ENCODE measurements at places on chromosomes 1 and 21.
A peak's percentile ranks its signal among the peaks of the same experiment; 100 is the strongest.

GRCh38 chr1:29513357-29513756 is 277.0 kb downstream of the PTPRU start:
- DNase-seq = no peak

DNA sequence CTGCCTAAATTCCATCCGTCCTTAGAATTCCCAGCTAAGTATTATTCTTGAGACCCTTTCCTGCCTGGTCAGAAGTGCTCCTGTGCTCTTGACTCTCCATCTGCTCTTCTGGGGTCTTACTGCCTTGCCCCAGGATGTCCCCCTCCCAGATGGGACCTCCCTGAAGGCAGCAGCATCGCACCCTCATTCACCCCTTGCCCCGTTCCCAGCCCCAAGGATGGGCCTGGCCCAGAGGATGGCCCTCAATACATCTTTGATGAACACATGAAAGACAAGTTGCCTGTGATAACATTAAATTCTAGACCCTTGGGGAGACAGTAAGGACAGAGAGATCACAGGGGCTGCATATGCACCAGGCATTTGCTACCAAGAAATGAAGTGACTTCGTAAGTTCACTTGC is 167.2 kb downstream of the TRABD2B start:
- no peak for DNase-seq

DNA sequence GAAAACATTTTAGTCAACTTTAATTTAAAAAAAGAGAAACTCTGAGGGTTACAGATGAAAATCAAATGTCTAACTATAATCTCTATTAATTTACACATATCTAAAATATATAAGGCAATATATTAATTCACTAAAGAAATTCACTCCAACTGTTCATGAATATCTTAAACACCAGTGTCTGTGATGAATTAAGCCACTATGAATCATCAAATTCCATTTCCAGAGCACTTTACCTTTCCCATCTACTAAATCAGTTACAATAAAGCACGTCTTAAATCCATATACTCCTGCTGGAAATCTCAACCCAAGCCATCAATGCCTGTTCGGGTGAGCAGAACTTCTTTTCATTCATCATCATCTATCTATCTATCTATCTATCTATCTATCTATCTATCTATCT is 4.3 kb downstream of the TAF5L start:
- DNase-seq = no peak

DNA sequence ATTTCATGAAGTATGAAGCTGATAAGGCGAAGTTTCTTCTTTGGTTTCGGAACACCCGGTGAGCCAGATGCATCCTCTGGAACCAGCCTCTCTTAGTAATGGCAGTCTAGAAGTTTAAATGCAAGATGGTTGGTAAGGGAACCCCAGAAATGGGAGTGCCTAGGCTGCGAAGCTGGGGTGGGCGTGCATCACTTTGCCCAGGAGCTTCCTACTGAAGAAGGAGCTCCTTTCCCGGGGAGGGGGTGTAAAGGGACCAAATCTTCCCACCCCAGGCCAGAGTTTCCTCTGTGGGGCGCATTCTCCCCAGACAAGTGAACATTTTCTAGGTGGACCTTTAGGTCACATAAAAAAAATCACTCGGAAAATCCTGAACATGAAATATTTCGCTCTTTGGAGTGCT is 4.4 kb downstream of the TFF2 start:
- no peak for DNase-seq

DNA sequence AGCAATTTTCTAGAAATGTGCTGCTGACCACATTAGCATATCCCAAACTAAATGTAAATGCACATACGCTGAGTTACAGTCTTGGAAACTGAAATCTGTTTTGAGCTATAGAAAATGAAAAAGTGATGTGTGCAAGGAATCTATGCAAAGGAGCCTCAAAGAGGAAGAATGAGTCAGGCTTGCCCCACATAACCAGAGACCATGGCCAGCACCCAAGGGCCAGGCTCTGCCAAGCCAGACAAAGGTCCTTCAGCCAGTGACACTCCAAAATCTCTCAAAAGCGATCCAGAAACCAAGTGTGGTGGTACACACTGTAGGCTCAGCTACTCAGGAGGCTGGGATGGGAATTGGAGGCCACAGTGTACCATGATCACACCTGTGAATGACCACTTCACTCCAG is 195.2 kb downstream of the TOMM20 start:
- DNase-seq = no peak

GRCh38 chr21:45741691-45742090 is 98.2 kb downstream of the PCBP3 start:
- DNase-seq = no peak

GRCh38 chr1:84972377-84972987 is 24.4 kb downstream of the MCOLN2 start:
- no peak for DNase-seq

DNA sequence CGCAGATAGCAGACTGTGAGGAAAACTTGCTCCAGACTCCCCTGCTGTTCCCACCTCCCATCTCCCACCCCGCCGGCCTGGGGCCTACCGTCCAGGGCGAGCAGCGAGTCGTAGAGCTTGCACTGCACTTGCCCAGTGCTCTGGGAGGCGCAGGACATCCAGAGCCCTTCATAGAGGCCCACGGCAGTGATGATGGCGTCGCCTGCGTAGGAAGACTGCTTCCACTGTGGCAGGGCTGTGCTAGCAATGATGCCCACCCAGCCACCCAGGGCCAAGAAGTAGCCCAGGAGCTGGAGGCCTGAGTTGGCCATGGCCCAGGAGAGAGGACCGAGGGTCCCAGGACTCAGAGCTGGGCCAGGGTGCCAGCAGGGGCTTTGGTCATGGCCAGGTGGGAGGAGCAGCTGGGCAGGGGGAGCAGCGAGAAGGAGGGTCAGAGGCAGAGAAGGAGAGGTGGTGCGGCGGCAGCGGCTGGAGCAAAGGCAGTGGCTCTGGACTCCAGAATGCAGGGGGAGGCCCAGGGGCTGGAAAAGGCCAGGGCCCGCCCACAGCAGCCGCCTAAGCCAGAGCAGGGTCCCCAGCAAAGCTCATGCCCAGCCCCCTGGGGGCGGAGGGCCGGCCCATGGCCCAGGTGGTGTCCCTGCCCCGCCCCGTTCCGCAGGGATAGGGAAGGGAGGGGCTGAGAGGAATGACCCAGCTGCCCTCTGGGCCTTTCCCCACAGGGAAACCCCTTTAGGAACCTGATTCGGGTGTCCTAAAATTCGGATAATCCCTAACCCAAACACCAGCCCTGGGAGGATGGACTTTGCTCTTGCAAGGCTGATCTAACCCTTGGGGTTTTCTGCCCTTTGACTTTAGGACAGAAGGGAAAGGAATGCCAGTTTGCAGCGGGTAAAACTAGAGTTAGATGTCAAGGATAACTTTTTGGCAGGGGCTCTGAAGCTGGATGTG is at the start of gene CLDN19:
TSS of gene CLDN19 (minus strand) at position 484 of the 948 bp plus-strand sequence. CDS start at position 311, 173 bp downstream.
- DNase-seq = no peak

- no peak for DNase-seq
Observed at GRCh38 chr1:43556782-43557181, 26.1 kb downstream of the PTPRF start.

GRCh38 chr1:170360601-170361000 is 171.4 kb upstream of the GORAB start:
- DNase-seq = no peak

DNA sequence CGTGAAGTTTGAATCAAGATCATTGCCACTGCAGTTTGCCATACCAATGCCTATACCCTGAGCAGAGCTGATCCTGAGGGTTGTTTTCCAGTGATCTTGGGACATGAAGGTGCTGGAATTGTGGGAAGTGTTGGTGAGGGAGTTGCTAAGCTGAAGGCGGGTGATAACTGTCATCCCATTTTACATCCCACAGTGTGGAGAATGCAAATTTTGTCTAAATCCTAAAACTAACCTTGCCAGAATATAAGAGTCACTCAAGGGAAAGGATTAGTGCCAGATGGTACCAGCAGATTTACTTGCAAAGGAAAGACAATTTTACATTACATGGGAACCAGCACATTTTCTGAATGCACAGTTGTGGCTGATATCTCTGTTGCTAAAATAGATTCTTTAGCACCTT is 78.6 kb downstream of the FMN2 start:
- DNase-seq = no peak

- peak; percentile 35 for DNase-seq
Observed at GRCh38 chr1:113759333-113760101, at the start of gene PHTF1. TSS of gene PHTF1 (minus strand) at chr1:113759486. CDS start at chr1:113758703, 783 bp downstream.

DNA sequence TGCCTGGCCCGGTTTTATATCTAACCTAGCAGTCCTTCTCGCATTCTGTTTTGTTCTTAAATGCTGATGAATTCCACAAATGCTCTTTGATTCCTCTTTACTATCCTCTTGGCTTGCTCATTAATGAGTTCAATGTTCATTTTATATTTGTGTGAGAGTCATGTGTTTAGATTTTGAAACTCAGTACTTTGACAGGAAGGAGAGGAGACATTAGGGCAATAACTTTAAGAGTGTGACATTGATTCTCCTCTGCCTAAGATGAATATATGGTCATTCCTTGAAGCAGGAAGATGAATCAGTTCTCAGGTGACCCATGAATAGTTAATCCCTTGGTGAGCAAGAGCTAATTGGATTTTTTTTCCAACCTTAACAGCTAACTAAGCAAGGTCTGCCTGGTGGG is 84.1 kb downstream of the MRPS6 start:
- DNase-seq = no peak

DNA sequence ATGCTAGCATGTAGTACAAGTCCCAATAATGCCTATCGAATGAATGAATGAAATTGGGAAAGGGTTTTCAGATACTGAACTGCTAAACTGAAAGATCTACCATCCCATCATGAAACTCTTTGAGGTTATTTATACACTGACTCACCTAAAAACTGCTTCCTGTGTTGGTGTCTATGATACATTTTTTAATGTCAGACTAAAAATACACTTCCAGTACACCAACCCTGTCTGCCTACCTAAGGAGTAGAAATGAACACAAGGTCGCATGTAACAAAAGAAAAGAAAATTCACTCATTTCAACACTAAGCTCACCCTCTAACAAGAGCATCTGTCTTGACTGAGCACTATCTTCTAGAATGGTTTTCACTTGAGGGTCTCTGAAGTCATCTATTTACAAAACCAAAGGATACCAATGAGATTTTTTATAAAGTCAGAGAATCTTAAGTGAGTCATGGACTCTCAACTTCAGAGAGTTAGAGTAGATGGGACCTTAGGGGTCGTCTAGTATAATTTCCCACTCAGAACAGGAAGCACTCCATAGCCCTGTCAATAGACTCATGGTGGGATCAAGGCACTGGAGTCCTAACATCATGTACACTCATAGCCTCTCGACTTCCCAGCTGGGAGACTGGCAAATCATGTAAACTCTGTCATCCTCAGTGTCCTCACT is 53.4 kb downstream of the WLS start:
- DNase-seq = no peak

- no peak for DNase-seq
Observed at GRCh38 chr1:5239911-5240310, 585.5 kb downstream of the AJAP1 start.

- DNase-seq = no peak
Observed at GRCh38 chr1:65425697-65426096, 5.2 kb downstream of the LEPR start.

GRCh38 chr1:106678279-106679050 is 378.0 kb upstream of the PRMT6 start:
- no peak for DNase-seq

DNA sequence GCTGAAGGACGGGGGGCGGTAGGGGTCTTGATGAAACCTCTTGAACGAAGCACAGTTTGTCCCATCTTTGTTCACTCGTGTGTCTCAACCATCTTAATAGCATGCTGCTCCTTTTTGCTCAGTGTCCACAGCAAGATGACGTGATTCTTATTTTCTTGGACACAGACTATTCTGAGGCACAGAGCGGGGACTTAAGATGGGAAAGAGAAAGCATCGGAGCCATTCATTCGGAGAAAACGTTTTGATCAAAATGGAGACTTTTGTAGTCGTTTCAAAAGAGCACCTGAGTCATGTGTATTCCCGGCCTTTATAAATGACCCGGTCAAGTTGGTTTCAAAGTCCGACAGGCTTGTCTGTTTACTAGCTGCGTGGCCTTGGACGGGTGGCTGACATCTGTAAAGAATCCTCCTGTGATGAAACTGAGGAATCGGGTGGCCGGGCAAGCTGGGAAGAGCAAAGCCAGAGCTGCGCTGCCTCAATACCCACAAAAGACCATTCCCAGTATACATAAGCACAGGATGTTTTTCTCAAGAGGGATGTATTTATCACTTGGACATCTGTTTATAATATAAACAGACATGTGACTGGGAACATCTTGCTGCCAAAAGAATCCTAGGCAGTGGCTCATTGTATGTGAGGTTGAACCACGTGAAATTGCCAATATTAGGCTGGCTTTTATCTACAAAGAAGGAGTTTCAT is 18.5 kb downstream of the ETS2 start:
- DNase-seq = no peak

DNA sequence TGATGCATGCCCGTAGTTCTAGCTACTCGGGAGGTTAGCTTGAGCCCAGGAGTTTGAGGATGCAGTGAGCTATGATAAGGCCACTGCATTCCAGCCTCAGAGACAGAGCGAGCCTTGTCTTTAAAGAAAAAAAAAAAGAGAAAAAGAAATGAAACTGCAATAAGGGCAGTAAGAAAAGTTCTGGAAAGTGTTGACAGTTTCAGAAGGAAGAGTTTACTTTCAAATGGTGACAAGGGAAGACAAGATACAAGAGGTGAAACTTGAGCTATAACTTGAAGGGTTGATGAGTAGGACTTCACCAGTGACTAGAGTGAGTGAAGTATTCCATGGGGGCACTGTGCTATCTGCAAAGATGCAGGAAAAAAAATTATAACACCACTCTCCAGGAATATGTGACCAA is 125.0 kb downstream of the AKT3 start:
- no peak for DNase-seq

- DNase-seq = no peak
Observed at GRCh38 chr1:232335261-232335660, 294.7 kb downstream of the SIPA1L2 start.

DNA sequence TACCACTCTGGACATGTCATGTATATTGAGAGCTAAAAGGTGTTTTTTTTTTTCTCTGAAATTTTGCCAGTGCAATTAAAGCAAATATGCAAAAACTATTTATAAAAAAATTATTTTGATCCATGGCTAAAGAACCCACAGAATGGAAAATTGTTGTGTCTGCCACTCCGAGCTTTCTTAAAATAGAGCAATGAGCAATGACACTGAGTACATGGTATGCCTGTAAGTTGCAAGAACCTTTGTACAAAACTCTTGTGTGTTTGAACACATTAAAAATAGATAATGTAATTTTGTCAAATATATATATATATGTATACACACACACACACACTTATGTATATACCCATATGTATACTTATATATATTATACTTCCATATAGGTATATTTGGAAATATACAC is 1530.9 kb upstream of the B3GALT2 start:
- DNase-seq = no peak

GRCh38 chr1:109198043-109198695 is 15.5 kb upstream of the SARS1 start:
- DNase-seq = no peak
